Activated CD8-positive, alpha-beta memory T cell treated with anti-CD3 and anti-CD28 coated beads for 1 hour (primary cell): ENCODE measurements at places on chromosomes 12 and 14.

GRCh38 chr14:21846227-21846885 lies 172.7 kb upstream of the OR4E1 start:
- DNase-seq: peak; percentile 51

- no peak for DNase-seq
Measured at GRCh38 chr12:82438356-82438755, 80.0 kb downstream of the METTL25 start.

DNA sequence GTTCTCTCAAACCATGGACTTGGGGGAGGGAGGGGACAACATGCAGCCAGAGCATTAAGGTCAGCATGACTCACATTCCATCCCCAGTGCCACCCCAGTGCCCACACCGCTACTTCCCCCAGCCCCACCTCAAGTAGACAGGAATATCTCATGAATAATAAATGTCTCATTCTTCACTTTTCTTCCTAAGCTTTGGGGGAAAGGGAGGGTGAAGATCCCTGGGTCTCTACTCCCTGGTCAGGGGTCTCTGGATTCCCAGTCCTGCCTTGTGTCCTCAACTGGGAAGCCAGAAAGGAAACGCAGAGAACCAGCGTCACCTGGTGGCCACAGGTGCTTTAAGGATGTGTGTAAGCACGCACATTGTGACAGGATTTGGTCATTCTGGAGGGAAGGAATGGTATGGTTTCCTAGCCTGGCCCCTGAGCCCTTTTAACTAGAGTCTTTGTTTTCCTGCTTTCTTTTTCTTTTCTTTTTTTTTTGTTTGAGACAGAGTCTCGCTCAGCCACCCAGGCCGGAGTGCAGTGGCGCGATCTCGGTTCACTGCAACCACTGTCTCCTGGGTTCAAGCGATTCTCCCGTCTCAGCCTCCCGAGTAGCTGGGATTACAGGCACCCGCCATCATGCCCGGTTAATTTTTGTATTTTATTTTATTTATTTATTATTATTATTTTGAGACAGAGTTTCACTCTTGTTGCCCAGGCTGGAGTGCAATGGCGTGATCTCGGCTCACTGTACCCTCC lies 3.4 kb downstream of the GPR84 start:
- no peak for DNase-seq

GRCh38 chr14:72549026-72549425 lies 344.9 kb downstream of the DPF3 start:
- no peak for DNase-seq

DNA sequence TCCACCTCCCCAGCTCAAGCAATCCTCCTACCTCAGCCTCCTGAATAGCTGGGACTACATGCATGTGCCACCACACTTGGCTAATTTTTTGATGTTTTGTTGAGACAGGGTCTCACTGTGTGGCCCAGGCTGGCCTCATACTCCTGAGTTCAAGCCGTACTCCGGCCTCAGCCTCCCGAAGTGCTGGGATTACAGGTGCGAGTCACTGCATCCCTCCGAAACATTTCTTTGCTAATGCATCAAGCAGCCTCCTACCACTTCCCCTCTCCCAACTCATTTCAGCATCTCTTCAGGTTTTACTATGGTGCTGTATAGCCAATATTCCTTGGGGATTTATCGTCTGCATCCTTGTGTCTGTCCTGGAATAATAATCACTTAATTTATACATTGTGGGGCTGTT lies 2.3 kb upstream of the SLC22A17 start:
- no peak for DNase-seq

DNA sequence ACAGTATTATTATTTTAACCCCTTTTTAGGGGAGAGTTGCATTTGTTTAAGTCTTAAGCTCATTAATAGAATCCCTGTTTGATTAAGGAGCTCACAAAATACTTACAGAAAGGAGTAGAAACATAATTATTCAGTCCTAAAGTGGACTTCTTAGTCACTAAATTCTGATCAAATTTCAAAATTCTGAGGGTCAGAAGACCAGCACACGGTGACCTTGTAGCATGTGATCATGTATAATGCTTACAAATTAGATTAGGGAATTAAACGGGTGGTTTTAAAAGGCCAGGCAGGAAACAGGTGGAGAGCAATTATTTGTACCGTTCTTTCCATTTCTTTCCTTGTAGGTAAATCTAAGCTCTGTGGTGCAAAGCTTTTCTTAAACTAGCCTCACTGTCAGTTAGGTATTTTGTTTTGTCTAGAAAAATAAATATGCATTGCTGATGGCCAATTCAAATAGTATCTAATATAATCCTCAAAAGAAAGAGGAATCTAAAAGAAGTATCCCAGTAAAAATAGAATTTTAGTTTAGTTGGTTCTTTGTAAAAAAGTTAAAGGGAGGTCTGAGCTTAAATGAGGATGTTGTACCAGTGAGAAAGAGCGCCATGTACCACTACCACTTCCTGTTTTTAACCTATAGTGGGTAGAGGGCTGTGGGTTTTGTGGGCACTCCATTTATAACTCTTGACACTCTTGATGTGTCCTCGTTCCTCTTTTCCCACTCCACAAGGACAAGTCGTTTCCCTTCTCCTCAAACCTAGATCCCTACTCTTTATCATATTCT lies 51.1 kb downstream of the SLC38A1 start:
- no peak for DNase-seq

- DNase-seq: no peak
Measured at GRCh38 chr12:67792185-67792584, 143.6 kb downstream of the DYRK2 start.

GRCh38 chr14:54226558-54226957 lies 170.2 kb upstream of the CDKN3 start:
- no peak for DNase-seq

DNA sequence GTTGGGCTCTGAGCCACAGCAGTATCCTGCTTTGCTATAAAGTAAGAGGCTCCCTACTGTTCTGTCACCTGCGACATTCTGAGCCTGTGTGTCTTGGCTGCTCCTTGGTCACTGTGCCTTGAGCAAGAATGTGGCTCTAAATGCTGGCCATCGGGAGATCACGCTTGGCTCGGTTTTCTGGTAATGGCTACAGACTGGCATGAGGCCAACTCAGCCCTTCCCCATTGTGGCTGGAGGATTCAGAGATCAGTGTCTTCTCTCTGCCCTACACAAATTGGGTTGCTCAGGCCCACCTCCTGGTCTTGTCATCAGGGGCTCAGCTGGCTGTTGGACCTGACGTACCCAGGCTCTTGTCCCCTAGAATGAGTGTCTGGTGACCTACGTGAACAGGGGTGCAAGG lies 94.5 kb downstream of the PLXNC1 start:
- no peak for DNase-seq

DNA sequence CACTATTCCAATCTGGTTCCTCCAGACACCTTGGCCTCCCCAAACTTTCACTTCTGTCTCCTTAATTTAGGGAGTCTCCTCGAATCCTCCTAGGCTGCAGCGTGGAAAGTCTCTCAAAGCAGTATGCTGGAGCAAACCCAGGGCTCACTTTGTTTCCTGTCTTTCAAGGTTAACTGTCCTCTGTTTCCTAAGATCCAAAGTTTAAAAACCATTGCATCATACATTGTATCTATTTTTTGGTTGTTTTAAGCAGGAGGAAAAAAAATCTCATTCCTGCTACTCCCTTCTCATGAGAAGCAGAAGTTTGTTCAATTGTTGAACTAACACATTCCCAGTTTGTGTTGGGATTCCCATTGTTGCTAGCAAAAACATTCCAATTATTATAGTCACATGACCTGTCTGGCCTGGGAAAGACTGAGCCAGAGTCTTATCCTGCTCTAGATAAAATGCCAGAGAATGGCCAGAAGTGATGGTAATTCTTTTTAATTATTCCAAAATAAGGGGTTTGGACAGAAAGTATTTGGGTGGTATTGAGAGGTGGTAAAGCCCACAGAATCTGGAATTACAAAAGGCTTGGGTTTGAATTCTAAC lies 67.3 kb downstream of the HSPB8 start:
- no peak for DNase-seq

GRCh38 chr12:66240096-66240820 lies 51.2 kb downstream of the IRAK3 start:
- no peak for DNase-seq

- DNase-seq: no peak
Measured at GRCh38 chr12:52925717-52926595, 21.1 kb upstream of the KRT8 start.

- no peak for DNase-seq
Measured at GRCh38 chr14:94581127-94581999, at the start of gene SERPINA5. TSS of gene SERPINA5 (plus strand) at chr14:94581426. CDS start at chr14:94587363, 5,937 bp downstream.

- no peak for DNase-seq
Measured at GRCh38 chr12:47753021-47754001, 5.4 kb downstream of the RAPGEF3 start.

GRCh38 chr14:99287269-99287942 lies 15.4 kb upstream of the BCL11B start:
- no peak for DNase-seq

- no peak for DNase-seq
Measured at GRCh38 chr14:36583242-36583892, 953 bp upstream of the NKX2-8 start.

GRCh38 chr12:126781593-126781992 lies 1485.4 kb upstream of the TMEM132C start:
- no peak for DNase-seq
